ENCODE measurements at places on chromosomes 1 and 21.

DNA sequence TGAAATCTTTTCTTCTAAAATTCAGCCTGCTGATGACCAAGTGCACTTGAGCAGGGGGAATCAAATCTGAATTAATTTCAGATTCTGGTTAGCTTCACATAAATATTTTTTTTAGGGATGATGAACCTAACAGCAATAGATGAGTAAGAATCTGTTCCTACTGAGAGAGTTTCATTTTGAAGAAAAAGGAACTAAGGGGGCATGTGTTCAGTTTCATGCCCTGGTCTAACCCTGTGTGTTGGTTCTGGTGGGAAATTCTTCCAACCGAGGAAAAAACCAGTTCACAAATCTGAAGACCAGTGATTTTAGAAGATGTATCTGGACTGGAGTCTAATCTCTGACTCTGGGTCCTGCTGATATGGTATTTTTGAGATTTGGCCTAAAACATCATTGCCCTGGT lies 13.7 kb downstream of the SELL start:
- no peak for DNase-seq

DNA sequence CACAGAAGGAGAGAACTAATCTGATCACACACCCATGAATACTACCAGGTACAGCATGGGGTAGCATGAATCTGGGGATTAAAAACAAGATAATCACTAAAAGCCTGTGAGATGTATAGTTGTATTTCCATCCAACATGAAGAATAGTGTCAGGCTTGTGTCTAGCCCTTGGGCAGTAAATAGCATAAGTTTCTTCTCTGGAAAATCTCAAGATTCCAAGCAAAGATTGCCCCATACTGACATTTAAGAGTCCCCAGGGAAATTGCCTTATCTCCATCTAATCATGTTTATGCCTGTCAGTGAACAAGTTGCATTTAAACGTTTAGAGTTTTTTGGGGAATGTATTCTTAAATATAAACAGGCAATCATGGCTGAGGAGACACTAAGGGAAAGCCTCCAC lies 109.2 kb upstream of the SERTAD4 start:
- no peak for DNase-seq

- DNase-seq = peak; percentile 33
Observed at GRCh38 chr1:51344602-51345299, 14.4 kb upstream of the TTC39A start.

DNA sequence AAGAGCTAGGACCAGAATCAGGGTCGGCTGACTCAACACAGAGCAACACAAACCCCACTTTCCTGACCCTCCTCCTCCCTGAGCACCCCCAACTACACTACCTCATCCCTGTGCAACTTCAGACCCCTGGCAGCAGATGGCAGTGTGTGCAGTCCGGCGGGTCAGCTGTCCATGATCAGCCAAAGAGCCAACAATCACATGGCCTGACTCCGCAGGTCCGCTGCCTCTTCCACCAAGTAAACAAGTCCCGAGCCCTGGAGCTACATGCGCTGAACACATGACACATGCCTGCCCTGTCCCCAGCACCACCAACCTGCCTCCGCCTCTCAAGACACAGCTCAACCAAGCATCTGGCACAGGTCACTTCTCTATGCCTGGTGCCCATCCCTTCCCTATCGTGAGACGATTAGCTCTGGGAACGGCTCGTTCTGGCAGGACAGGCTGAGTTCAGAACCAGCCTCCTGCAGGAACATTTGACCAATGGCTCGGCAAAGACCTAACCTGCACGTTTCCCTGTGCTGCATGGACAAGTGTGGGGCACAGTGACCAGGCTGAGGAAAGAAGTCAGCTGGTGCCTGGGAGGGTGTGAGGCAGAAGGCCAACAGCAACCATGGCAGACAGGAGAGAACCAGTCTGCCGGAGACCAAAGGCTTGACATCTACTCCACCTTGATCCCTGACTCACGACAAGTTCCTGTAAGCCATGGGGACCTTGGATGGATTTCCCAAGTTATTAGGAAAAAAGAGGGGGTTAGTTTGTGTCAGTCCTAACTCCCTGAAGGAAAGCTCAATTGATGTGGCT lies 60.3 kb downstream of the CD46 start:
- peak; percentile 39 for DNase-seq

DNA sequence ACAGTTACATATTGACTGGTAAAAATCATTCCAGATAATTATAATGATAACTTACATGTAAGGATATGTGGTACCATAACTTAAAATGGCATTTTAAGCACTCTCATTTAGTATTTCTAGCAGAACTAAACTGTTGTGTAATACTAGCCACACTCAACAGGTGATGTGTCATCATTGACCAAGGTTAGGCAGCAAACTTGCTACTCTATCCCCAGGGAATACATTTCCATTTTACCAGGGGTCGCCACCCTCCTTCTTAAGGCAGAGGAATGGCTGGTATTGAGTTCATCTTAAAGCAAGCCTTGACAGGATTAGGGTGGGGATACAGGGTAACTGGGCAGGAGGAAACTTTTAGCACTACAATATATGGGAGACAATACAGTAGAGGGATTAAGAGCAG lies 259.8 kb upstream of the CAMK1G start:
- DNase-seq = no peak

Measured in glutamatergic neuron (in vitro differentiated cells).